NCI-H1417 (cell line): ENCODE measurements at places on chromosomes 5 and 9.
A peak's percentile ranks its signal among the peaks of the same experiment; 100 is the strongest.

DNA sequence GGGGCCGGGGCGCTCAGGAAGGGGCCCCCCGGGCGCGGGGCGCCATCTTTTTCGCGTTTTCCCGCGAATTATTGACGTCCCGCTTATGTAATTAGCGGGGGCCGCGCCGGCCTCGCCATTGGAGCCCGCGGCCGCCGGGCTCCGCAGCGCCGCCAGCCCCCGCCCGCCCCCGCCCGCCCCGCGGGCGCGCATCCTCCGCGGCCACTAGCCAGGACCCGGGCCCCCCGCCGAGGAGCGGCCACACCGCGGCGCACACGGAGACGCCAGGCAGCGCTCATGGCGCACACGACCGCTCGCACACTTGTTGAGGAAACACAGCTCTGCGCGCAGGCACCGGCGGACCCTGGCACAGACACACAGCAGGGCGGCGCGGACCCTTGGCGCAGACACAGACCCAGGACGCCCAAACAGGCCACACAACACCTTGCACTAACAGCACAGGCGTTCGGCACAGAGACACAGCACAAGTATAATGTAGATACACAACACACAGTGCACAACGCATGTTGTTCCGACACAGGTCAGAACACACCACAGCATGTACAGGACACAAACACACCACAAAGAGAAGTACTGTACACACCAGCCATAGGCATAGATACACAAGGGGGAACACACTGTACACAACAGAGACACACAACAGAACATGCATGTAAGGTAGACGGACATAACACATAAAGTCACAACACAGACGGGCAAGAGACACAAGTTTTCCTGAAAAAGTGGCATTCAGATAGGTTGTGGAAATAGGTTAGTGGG lies 467 bp upstream of the PHF19 start:
- DNase-seq = peak; percentile 92

DNA sequence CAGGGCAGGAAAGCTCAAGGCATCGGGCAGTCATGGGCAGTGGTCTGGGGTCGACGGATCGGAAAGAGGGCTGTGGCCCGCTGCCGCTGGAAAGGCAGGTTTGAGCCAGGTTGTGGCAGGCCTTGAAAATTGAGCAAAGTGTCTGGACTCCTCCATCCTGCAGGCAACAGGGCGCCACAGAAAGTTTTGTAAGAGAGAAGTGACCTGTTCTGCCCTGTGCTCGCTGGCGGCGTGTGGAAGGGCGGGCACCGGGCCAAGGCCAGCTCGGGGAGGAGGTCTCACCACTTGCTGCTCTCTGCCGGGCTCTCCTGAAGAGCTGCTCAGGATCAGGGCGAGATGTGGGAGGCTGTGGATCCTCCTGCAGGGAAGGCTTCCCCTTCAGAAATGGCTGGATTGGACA lies 41.4 kb upstream of the FAT2 start:
- no peak for DNase-seq

DNA sequence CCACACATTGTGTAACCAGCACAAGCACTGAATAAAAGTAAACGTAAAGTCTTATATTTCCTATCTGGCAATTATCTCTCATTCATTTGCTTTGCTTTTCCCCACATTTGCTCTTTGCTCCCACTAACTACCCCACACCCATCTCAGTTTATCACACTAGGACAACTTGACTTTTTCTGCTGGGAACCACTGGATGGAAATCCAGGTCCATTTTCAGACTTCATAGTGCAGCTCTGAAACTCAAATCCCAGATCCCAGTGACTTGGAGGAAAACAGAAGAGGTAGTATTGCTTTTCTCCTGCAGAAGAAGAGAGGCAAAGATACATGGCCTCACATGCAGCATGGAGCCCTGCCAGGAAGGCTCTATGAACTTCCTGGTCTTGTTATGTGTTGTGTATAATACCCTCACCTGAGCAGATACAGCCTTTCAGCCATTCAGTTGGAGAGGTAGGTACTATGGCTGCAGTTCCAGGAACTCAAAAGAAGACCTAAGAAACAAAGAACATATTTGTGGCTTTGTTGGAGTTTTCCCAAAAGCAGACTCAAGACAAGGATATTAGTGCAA lies 90.0 kb upstream of the NIPBL start:
- no peak for DNase-seq

GRCh38 chr5:139660923-139661814 lies 13.0 kb downstream of the CXXC5 start:
- DNase-seq = no peak

- DNase-seq = peak; percentile 33
Observed at GRCh38 chr9:71250581-71250980, 129.2 kb upstream of the TRPM3 start.

DNA sequence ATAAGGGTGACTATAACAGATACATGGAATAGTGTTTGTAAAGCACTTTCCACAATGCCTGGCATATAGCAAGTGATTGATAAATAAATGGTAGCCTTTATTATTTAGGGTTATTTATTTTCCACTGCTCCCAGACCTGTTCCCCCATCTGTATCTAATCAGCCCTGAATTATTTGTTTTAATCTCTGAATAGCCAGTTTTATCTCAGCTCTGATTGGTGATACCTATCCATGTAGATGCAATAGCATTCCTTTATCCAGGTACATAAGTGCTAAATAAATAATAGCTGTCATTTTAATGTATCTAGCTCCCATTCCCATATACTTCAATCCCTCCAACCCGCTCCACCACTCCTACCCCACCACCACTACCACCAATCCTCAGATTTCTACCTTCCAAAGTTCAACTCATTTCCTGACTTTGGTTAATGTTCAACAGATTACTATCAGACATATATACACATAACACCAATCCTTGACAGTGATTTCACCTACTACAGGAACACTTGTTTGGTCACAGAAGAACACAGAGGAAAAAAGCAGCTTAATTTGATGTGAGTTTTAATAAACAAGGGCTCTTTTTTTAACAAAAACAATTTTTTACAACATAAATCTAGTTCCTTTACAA lies 14.0 kb downstream of the PRKAA1 start:
- no peak for DNase-seq

GRCh38 chr9:79681576-79681975 lies 109.8 kb downstream of the TLE4 start:
- DNase-seq = no peak

DNA sequence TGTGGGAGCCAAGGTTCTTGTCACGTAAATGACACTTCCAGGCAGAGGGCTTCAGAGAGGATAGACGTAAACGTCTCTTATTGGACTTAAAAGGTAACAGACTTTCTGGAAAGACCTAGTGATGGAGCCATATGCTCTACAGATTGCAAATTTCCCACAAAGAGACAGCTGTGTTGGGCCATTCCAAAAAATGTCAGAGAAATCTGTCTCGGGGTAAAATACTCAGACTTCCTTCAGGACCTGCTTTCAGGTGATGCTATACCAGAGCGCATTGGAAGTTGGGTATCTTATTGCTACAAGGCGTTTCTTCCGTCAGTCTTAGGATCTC lies 29.2 kb downstream of the PROP1 start:
- no peak for DNase-seq

DNA sequence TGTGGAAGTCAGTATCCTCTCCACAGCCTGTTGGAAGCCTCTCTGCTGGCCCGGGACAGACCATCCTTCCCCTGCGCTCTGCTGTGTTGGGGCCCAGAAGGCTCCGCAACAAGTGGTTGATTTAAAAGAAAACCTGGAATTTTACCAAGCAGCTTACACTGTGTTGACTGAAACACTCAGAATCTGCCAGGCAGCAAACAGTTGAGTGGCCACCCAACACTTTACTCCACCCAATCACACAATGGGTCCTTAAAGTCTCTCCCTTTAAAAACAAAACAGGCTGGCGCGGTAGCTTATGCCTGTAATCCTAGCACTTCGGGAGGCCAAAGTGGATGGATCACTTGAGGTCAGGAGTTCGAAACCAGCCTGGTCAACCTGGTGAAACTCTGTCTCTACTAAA lies 28.0 kb upstream of the DMRT3 start:
- no peak for DNase-seq

GRCh38 chr5:58459146-58460001 lies 512 bp downstream of the PLK2 start:
- peak; percentile 42 for DNase-seq

DNA sequence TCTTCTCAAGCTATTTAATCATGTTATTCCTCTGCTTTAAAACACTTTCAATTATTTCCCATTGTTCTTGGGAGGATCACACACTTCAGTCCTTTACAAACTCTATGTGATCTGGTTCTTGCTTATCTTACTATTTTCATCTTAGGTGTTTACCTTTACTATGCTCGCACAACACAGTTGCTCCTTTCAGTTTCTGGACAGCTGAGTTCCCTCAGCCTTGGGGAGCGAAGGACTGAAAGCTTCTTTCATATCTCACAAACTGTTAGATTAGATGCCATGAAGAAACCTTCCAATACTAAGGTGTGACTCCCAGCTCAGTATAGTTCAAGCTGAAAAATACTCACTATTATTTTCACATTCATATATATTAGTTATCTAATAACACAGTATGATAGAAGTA lies 117.9 kb downstream of the CDC42SE2 start:
- no peak for DNase-seq

DNA sequence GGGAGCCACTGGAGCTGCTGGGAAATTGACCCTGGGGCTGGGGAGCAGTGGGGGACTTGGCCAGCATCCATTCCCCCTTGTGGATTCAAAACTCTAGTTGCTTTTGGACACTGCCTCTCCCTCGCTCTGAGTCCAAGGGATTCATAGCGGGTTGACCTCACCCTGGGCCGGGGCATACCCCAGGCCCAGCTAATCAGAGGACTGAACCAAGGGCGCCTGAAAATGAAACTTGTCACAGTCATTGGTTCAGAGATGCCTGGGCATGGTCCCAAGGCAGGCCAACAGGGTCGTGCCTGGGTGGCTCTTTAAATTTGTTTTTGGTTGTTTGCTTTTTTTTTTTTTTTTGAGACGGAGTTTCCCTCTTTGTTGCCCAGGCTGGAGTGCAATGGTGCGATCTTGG lies 22.6 kb downstream of the STK10 start:
- no peak for DNase-seq

DNA sequence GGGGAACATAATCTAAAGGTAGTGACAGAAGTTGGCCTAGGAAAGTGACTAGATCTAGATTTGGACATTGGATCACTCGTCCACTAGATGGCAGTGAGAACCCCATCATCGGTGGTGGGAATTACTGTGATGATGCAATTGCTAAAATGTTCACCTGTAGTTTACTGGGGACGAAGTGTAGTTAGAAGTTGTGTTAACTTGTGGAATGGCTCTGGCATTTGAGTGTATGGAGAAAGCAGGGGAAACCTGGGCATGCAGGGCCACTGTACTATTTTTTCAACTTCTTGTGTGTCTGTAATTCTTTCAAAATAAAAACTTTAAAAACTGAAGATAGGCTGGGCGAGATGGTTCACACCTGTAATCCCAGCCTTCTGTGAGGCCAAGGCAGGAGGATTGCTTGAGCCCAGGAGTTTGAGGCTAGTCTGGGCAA lies 75.5 kb downstream of the PHAX start:
- peak; percentile 52 for DNase-seq

DNA sequence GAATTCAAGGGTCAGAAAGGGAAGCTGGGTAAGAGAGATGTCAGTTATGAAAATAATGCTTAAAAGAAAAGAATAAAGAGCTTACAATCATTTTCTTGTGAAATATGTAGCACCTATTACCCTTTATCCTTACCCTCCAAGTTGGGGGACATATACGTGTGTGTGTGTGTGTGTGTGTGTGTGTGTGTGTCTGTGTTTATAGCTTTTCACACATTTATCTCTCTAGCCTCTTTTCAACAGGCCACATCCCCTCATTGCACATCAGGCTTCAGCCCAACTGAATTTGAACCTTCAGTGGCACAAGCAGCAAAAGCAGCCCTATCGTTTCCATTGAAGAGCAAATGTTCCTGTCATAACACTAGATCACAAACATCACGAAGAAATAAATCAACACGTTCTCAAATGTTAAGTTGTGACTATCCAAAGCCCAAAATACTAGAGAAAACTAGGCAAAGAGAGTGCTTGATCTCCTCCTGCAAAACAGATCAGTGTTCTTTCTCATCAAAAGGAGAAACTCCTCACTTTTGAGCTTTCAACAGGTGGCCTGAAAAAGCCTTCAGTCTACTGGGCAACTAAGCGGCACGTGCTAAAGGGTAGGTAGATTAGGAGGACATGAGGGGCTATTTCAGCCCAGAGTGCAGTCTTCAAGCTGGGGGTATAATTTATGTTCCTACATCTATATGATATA lies 416.4 kb downstream of the EFNA5 start:
- no peak for DNase-seq

DNA sequence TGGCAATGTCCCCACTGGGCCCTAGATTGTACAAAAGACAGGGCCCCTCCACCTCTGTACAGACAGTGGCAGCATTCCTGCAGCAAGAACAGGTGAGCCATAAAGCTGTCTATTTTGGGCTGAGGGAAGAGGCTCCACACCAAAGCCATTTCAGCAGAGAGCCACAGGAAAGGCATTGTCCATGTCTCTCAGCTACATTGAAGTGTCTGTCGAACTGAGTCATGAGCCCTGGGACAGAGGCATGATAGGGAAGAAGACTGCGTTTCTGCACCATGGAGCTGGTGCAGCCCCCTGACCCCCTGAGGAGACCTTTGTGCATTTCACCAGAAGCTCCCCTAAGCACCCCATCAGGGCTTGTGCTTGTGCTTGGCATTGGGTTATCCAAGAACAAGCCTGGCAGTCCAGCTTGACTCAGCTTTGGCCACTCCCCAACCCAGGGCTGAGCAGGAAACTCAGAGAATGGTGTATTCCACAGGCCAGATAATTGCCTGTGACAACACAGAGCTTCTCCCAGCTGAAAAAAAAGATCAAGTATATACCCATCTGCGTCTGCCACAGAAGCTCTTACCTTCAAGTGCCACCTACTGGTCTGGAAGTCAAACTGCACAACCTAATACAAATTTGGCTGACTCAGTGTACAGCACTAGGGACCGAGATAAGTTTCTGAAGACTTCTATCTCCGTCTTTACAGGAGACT lies 5.9 kb upstream of the FRMD3 start:
- peak; percentile 67 for DNase-seq

GRCh38 chr5:34474573-34475021 lies 181.5 kb upstream of the RAI14 start:
- peak; percentile 78 for DNase-seq

GRCh38 chr5:34625246-34625645 lies 30.9 kb upstream of the RAI14 start:
- no peak for DNase-seq
